Stimulated activated CD4-positive, alpha-beta T cell treated with anti-CD3 and anti-CD28 coated beads, Interleukin-1b, Interleukin-23, amount 100 ng/mL, for 1 hour (primary cell): ENCODE measurements at places on chromosomes 2 and 18.

GRCh38 chr2:170088776-170089175, 89.2 kb upstream of the MYO3B start:
- no peak for DNase-seq

- no peak for DNase-seq
These were observed 97.3 kb downstream of the CD8B2 start for GRCh38 chr2:106584304-106584954.

- DNase-seq = no peak
These were observed 500.9 kb downstream of the TNS1 start for GRCh38 chr2:217501887-217502286.

DNA sequence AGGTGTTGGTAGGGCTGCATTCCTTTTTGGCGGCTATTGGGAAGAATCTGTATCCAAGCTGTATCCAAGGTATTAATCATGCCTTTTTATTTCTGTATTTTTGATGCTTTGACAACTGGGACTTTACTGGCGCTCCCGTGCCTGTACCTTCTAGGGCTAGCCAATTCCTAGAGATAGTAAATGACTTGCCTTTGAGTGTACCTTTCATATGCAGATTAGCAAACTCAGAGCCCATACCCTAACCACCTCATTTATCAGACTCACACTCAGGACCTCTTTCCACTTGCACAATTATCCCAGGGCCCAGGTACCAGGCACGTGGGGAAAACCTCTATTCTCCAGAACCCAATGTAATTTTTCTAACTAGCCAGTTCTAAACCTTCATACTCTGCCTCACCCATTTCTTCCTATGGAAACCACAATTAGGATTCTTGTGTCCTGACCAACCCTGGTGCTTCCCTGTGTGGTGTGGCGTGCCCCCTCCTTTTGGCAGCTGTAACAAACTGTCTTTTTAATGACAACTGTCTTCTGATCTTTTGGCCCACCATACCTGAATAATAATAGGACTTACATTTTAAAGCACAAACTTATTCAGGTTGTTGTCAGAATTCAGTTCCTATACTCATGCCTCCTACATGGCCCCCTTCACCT, 65.8 kb upstream of the PNPT1 start:
- no peak for DNase-seq

- no peak for DNase-seq
These were observed 123.5 kb upstream of the ZFP36L2 start for GRCh38 chr2:43349904-43350303.

- DNase-seq = no peak
These were observed 252.0 kb downstream of the FAM210A start for GRCh38 chr18:13474336-13474735.

DNA sequence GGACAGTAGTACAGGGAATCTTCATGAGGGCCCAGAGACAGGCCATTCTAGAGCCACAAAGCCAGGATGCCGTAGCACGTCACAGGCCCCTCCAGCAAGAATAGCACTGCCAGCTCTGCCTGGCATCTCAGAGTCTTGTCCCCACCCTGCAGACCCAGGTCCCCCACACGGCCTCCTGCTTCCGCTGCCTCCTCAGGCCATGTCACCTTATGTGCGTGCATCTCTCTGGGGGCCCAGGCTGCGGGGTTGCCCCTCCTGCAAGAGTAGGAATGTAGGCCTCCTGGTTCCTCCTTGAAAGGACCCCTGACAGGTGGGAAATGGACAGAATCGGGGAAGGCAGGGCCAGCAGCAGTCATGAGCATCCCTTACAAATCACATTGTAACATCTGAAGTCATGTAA, 49.8 kb downstream of the ADI1 start:
- DNase-seq = no peak

GRCh38 chr2:172427990-172428831, 825 bp downstream of the ITGA6 start:
- peak; percentile 28 for DNase-seq

DNA sequence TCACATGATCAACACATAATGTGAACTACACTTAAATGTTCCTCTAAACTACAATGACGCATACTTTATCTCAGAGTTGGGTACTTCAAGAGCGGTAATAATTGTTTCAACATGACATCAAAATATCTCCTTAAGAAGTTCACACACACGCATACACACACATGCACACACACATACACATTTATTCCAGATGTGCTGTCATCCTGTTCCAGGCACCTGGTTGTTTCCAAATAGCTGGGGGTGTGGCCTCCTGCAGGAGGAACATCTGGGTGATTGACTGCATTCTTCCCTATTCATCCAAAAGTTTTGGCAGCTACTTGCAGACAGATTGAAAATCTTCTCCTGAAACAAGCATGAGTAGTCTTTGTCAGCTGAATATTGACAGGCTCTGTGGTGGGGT, 37.9 kb upstream of the PIK3C3 start:
- no peak for DNase-seq

DNA sequence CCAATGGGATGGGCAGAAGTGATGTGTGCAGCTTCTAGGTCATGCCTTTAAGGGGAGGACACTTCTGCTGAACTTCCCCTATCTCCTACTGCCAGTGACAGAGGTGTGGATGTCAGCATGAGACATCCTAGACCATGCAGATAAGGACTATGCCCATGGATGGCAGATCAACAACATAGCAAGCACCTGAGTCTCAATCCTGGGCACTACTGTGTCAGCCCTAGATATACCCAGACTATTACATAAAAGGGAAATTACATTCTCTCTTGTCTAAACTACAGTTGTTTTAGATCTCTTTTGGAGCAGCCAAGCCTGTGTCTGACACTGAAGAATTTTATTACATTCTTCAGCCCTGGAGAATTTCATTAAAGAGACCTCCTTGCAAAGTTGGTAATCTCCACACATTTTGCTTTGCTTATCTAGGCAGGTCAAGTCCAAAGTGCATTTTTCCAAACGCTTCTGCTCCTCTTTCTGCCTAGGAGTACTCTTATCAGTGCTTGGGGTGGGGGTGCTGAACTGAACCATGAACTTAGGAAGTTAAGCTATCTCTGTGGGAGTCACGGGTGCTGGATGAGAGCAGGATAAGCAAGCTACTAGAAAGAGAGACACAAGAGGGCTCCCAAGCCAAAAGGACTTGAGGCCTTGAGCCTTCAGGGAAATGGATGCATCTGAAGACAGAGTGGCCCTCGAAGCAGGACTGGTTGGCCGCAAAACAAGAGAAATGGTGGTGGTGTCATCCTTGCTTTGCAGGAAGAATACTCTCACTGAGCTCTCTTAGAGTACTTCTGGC, 95.2 kb upstream of the SPRED2 start:
- DNase-seq = no peak

DNA sequence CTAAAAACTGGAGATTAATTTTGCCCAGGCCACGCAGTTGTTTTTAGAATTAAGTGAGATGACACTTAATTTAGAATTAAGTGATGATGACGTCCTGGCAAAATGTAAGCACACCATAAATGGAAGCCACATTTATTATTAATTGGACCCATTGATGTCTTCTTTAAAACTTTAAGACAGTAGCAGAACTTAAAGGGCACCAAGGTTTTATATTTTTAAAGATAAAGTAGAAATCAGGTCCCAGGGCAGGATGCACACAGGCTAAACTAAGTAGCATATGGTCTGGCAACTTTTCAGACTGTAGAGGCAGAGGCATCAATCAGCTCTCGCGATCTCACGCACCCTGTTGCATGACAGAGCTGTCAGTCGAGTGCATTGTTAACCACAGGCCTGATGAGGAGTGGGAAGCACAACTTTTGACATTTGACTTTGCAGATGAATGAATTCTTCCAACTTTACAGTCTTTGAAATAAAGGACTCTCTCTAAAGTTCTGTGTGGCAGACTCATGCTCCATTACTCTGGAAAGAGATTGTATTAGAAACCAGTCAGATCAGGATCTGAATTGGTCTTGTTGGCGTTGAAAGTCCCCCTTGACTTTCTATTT, 232.4 kb downstream of the CD226 start:
- no peak for DNase-seq

DNA sequence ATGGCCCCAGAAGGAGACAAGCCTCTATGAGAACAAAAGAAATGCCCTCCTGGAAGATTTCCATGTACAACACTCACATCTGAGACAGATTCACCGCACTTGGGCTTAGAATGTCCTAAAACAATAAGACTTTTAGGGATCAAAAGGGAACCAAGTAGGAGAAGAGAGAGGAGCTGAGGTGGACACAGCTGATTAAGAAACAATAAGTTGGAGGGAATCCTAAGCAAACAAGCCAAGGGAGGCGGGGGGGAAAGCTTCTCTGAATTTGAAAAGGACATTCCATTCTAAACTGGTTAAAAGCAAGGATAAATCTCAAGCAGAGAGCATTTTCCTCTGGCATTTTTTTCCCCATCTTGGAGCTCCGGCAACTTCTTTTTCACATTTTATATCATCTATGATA, 9.9 kb downstream of the ACVR1 start:
- DNase-seq = no peak

- DNase-seq = no peak
These were observed 133.7 kb downstream of the ATL2 start for GRCh38 chr2:38243186-38243880.

GRCh38 chr18:79874553-79875530, 76.6 kb downstream of the SLC66A2 start:
- DNase-seq = no peak

DNA sequence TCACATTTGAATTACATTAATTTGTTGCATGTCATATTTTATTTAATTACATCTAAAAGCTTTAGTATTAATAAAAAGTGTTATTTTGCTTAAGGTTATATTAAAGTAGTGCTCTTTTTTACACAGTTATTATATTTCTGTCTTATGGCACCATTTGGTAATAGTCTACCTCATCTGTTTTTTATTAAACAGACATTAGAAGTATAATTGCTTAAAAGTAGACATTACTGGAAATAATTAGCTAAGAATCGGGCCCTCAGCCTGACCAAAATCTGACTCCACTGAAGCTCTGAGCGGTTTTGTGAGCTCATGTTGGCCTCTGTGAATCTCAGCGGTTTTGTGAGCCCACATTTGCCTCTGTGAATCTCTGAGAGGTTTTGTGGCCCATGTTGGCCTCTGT, 102.5 kb upstream of the SNTG2 start:
- no peak for DNase-seq

- no peak for DNase-seq
These were observed 3.8 kb downstream of the ASXL3 start for GRCh38 chr18:33581856-33582255.

- no peak for DNase-seq
These were observed 49.2 kb upstream of the UGP2 start for GRCh38 chr2:63792530-63792929.

DNA sequence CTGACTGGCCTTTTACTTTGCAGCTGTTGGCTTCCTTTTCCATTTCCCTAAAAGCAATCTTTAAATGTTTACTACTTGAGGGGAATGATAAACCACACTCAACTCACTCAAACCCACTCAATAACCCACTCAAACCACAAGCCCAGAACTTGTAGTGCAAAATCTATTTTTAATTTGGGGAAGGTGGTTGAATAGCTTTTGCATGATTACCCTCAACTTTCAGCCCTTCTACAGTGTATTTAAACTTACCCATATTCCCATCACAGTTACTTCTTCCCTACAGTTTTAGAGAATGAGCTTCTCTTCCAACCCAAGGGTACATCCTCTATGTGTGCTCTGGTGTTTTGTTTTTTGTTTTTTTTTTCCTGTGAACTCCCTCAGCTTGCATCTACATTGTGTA, 636.1 kb downstream of the TDRD15 start:
- no peak for DNase-seq

- no peak for DNase-seq
These were observed 211.6 kb downstream of the TCF4 start for GRCh38 chr18:55376387-55376786.

DNA sequence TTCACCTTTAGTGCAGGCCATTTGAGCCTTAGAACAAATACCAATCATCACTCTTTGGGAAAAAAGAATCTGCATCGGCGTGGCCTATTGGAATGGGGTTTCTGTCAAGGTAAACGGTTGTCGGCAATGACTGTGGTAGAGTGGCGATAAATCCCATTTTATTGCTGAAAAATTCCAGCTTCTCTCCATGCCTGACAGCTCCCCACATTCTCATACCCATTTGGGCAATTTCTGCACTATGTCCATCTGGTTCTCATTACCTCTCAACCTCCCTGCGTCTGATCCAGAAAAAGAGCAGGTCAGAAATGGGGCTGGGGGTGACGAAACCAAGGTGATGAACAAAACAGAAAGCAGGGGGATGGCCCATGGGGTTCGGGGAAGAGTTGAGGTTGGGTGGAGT, 254.0 kb downstream of the MEIS1 start:
- no peak for DNase-seq

DNA sequence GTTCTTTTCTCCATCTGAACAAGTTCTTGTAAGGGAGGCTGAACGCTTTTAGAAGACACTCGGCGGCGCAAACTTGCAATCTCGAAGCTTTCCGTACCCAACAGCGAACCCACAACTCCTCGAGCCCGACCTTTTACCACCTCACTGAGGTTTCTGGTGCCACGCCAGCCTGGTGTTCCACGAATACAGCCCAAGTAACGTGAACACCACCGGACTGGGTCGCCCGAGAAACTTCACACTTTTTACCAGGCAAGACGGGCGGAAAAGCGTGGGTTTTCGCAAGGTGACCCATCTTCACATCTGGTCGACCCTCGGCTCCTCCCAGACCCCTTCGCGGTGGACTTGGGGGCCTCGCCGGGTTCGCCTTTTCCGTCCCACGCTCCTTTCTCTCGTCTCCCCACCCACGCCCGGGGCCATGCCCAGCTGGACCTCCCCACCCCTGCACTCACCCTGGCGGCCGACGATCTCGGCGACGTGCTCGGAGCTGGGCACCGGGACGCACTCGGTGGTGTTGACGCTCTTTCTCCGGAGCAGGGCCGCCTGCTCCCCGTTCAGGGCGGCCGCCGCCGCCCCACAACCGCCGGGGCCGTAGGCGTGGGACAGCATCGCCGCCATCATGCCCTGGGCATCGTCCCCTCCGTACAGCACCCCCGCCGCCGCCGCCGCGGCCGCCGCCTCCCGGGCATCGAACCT, 1.2 kb downstream of the MEX3C start:
- DNase-seq = no peak

GRCh38 chr2:64542071-64543007, 18.2 kb downstream of the AFTPH start:
- DNase-seq = no peak
